ENCODE measurements at places on chromosomes 6 and 20. TPM values are rescaled to one million over a fixed set of nuclear protein-coding genes. Genes with fewer than 3 reads are reported as not detected.

KCNK5 gene
- total RNA-seq = 6.7 TPM

NRSN1 gene
- 1.1 TPM for total RNA-seq

HCK gene
- not detected for total RNA-seq

NRM gene
- total RNA-seq = 3.1 TPM

TFAP2D gene
- not detected for total RNA-seq

MATN4 gene
- total RNA-seq = not detected

- no peak overlapping the region for H3K4me3 ChIP-seq
- DNase-seq = no peak
- no peaks in the 10 kb centered on the region for H3K4me1 ChIP-seq
Observed at GRCh38 chr20:57867181-57867803, 157.5 kb upstream of the PMEPA1 start.

- no peak overlapping the region for H3K27ac ChIP-seq
- H3K4me1 ChIP-seq = no peaks in the 10 kb centered on the region
- H3K27me3 ChIP-seq = no peaks in the 10 kb centered on the region
- no peaks in the 10 kb centered on the region for H3K36me3 ChIP-seq
- H3K4me3 ChIP-seq = no peak overlapping the region
- DNase-seq = no peak
Observed at GRCh38 chr6:106858653-106859092, 115.9 kb downstream of the CD24 start.

DNA sequence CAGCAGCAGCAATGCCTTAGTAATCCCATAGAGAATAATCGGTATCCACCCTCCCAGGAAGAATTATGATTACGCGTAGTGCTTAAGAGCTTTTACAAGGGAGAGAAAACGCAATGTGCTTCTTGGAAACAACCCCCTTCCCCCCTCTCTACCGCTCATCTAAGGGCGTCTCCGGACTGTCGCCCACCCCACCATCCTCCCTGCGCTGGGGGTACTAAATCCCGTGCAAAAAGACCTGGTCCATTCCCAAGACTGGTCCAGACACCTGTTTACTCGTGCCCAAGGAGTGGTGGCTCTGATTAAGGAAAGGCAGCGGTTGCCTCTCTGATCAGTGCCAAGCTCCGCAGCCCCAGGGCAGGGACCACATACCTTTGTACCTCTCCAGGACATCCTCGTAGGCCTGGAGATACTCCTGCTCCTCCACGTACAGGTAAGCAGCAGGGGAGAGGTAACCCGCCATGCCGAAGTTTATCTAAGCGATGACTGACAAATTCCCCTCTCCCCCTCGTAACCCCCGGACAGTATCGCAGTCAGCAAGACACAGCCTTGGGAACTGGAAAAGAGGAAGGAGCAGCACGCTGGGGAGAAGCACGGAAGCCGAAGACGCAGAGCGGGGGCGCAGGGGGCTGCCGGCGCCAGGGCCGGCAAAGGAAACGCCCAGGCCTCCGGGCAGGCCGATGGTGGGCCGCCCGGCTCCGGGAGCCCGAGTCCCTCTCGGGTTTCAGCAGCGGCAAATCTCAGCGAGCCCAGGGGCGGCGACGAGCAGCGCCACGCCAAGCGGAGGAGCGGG, 112.0 kb upstream of the BEND6 start:
- no peak for DNase-seq
- peaks cover 46% of the 10 kb centered on the region for H3K27me3 ChIP-seq
- H3K4me3 ChIP-seq = peak overlapping the region; percentile 77
- H3K36me3 ChIP-seq = no peaks in the 10 kb centered on the region
- peaks cover 17% of the 10 kb centered on the region for H3K4me1 ChIP-seq

- H3K36me3 ChIP-seq = peaks cover 5% of the 10 kb centered on the region
- no peak overlapping the region for H3K4me3 ChIP-seq
- peak overlapping the region; percentile 73 for H3K27ac ChIP-seq
- H3K27me3 ChIP-seq = no peaks in the 10 kb centered on the region
- DNase-seq = peak; percentile 81
Observed at GRCh38 chr20:19935842-19936241, 81.3 kb upstream of the NAA20 start.

DNA sequence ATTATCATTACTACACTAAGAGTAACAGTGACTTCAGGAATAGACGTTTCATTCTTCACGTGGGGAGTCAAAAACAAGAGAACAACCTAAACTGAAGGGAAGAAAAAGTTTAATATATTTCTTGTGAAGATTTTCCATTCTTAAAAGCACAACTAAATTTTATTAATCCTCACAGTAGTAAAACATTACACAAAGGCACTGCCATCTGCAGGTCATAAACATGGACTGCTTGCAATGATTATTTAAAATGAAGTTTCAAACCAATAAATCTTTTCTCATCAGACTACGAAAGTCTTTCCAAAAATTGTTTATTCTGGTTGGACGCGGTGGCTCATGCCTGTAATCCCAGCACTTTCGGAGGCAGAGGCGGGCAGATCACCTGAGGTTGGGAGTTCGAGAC, 2.6 kb downstream of the NCOA5 start:
- peak overlapping the region; percentile 33 for H3K27ac ChIP-seq
- H3K36me3 ChIP-seq = no peaks in the 10 kb centered on the region
- no peaks in the 10 kb centered on the region for H3K27me3 ChIP-seq
- DNase-seq = peak; percentile 28

DNA sequence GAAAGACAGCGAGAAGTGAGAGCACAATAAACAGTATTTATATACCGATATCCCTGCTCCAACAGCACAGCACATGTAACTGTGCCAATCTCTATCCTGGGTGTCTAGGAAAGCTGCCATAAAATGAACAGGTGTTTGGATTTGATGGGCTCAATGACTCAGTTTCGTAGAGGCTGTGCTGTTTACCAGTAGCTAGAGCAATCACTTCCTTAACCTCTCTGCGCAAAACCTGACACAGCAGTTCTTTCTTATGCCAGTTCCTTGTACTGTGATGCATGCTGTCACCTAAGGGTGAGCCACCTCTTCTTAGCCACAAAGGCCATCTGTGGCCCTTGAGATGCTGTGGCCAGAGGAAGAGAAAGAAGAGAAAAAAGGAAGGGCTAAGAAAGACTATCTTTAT, 59.3 kb downstream of the SHPRH start:
- H3K27me3 ChIP-seq = no peaks in the 10 kb centered on the region
- no peak overlapping the region for H3K4me3 ChIP-seq
- H3K27ac ChIP-seq = no peak overlapping the region
- peaks cover 59% of the 10 kb centered on the region for H3K36me3 ChIP-seq
- H3K4me1 ChIP-seq = no peaks in the 10 kb centered on the region

- H3K27ac ChIP-seq = peak overlapping the region; percentile 38
- H3K4me3 ChIP-seq = no peak overlapping the region
- DNase-seq = no peak
- H3K27me3 ChIP-seq = no peaks in the 10 kb centered on the region
- peaks cover 13% of the 10 kb centered on the region for H3K4me1 ChIP-seq
Observed at GRCh38 chr6:110655821-110656220, 159.4 kb downstream of the CDK19 start.

GRCh38 chr20:40654876-40655275, 34.2 kb downstream of the MAFB start:
- H3K27ac ChIP-seq = no peak overlapping the region
- no peaks in the 10 kb centered on the region for H3K27me3 ChIP-seq
- no peaks in the 10 kb centered on the region for H3K36me3 ChIP-seq
- DNase-seq = no peak

- H3K36me3 ChIP-seq = no peaks in the 10 kb centered on the region
- no peak overlapping the region for H3K4me3 ChIP-seq
- H3K27me3 ChIP-seq = no peaks in the 10 kb centered on the region
- peaks cover 3% of the 10 kb centered on the region for H3K4me1 ChIP-seq
Observed at GRCh38 chr6:157732007-157732406, 91.0 kb upstream of the SNX9 start.

- H3K36me3 ChIP-seq = no peaks in the 10 kb centered on the region
- H3K4me1 ChIP-seq = peaks cover 28% of the 10 kb centered on the region
- H3K27me3 ChIP-seq = no peaks in the 10 kb centered on the region
- peak; percentile 84 for DNase-seq
- no peak overlapping the region for H3K4me3 ChIP-seq
Observed at GRCh38 chr6:11251553-11252360, 19.3 kb upstream of the NEDD9 start.

Data from stomach (tissue), 19 donors.